ENCODE measurements at places on chromosomes 2 and 18.

DNA sequence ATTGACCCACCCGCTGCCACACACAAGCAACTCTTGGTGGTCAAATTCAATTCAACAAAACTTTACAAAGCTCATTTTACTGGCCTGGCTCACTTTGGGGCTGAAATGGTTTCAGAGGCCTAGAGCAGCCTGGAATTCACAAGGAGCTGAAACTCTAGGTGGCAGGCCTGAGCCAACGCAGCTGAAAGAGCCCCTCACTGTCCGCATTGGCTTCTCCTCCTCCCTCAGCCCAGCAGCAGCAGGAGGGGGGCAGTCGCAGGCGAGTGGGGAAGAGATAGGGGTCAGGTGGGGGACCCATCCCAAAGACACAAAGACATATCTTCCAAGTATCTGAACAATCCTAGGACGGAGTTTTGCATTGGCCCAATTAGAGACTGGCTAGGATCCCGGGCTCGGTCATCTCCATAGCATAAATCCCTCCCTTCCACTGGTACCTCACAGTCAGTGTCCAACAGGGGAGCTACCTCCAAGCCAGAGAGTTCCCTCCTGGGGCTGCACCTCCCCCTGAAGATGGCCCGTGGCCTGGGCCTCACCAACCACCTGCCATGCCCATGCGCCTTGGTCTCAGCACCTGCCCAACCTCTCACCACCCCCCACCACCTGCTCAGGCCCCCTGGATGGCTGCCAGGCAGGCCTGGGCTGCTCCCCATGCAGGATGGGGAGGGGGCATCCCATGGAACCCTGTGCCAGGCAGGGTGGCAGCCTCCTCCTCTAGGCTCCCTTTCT lies 113.4 kb downstream of the ZBTB7C start:
- no peaks in the 10 kb centered on the region for H3K36me3 ChIP-seq
- no peak for DNase-seq
- no peak overlapping the region for H3K4me3 ChIP-seq
- H3K27me3 ChIP-seq, result no peaks in the 10 kb centered on the region
- no peak overlapping the region for H3K27ac ChIP-seq

DNA sequence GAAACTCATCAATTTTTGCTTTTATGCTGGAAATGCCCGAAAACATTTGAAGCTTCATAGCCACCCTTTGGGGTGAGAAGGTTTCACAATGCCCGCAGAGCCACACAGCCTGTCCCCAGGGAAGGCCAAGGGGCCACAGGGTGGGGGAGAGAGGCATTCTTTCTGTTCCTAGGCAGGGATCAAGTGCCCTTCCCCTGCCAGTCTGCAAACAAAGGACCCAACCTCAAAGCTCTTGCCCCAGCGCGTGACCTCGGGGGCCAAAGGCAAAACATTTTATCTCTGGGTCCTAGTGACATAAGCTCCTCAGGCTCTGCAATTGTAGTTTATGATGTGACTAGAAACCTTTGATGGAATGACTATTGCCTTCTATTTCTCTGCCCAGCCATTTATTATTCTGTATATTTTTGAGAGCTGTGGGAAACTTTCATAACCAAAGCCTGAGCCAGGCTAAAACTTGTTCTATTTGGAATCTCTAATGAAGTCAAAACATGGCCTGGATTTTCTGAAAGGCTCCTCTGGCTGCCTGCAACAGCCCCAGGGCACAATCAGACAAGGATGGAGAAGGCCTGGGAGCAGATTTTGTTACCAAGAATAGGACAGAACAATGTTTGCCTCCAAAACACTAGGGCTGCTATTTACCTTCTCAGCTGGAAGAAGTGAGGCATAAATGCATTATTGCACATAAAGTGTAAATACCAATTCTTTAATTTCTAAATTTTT lies 137.2 kb upstream of the KCTD1 start:
- DNase-seq, result no peak
- no peaks in the 10 kb centered on the region for H3K36me3 ChIP-seq
- H3K27me3 ChIP-seq, result no peaks in the 10 kb centered on the region
- H3K27ac ChIP-seq, result no peak overlapping the region

- H3K27ac ChIP-seq, result no peak overlapping the region
- H3K4me1 ChIP-seq, result no peaks in the 10 kb centered on the region
- no peak for DNase-seq
- peaks cover 57% of the 10 kb centered on the region for H3K27me3 ChIP-seq
Measured at GRCh38 chr2:198315791-198316630, 511.6 kb downstream of the PLCL1 start.

- DNase-seq, result peak; percentile 94
- no peaks in the 10 kb centered on the region for H3K27me3 ChIP-seq
Measured at GRCh38 chr2:96305091-96305978, at the start of gene SNRNP200. Gene SNRNP200 (minus strand): TSS chr2:96305546. CDS start chr2:96305437, 109 bp downstream.

DNA sequence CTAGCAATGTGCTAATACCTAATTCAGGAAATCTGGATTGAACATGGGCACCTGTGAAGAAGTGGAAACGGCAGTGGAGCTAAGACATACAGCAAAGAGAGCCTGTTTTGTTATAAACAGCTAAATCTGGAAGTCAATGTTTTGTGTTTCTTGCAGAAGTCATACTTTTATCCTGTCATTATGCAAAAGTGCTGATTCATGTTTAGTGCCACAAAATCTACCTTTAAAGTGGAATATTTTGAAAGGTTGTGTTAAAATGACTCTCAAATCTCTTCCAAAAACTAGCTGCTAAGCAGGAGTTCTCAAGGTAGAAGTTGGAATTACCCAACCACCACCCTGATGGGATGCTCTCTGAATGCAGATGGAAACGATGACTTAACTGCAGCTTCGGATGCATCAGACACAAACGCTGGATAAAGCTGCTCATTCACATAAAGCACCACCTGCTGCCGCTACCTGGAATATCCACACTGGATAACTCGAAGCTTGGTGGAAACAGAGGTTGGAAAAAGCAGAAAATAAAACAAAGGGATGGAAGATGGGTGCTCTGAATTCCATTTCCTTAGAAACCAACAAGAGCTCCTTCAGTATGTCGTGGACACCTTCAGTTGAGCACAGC lies 132.6 kb upstream of the ZNF236 start:
- H3K36me3 ChIP-seq, result no peaks in the 10 kb centered on the region
- H3K27ac ChIP-seq, result no peak overlapping the region
- no peak for DNase-seq
- H3K4me1 ChIP-seq, result peaks cover 18% of the 10 kb centered on the region
- H3K27me3 ChIP-seq, result peaks cover 57% of the 10 kb centered on the region
